Fibroblast of lung (primary cell): ENCODE measurements at places on chromosomes 2 and 18.

DNA sequence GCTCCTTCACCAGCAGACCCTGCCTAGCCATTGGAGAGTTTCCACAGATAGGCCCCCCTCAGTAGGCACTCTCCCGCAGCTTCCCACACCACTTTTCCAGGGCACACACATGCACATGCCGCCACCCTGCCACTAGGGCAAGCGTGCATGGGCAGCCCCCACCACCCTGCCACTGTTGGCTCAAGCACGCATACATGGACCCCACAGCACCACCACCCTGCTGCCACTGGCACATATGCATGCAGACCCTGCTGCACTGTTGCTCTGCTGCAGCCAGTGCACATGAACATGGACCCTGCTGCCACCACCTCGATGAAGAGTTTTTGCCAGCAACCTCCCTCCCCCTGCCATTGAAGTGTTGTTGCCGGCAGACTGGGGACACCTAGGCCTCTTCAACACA, 154.9 kb downstream of the FTCDNL1 start:
- DNase-seq: no peak
- no peak overlapping the region for H3K27ac ChIP-seq
- no peaks in the 10 kb centered on the region for H3K4me1 ChIP-seq
- H3K4me3 ChIP-seq: no peak overlapping the region
- H3K27me3 ChIP-seq: no peaks in the 10 kb centered on the region

GRCh38 chr2:140173790-140174189, 1393.6 kb upstream of the NXPH2 start:
- no peak for DNase-seq
- H3K27me3 ChIP-seq: no peaks in the 10 kb centered on the region
- H3K4me3 ChIP-seq: no peak overlapping the region
- no peak overlapping the region for H3K27ac ChIP-seq

DNA sequence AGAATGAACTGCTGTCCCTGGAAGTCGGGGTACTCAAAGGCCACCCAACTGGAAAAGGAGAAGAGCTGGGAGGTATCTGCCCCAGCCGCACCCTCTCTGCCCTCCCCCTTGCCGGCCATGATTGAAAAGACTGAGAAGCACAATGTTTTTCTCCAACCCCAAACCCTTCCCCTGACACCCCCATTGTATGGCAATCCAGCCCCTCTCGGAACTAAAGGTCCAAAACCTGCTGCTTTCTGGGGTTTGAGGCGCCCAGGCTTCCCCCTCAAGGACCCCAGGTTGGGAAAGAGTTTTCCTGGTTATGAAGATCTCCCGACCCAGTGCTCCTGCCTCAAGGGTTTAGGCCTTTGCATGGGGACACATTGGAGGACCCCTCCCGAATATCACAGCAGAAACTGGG, 1.0 kb downstream of the CRYBA2 start:
- H3K4me1 ChIP-seq: no peaks in the 10 kb centered on the region
- no peaks in the 10 kb centered on the region for H3K36me3 ChIP-seq
- H3K27me3 ChIP-seq: peaks cover 72% of the 10 kb centered on the region
- no peak for DNase-seq

GRCh38 chr2:166862468-166863132, 25.7 kb upstream of the XIRP2 start:
- no peaks in the 10 kb centered on the region for H3K4me1 ChIP-seq
- H3K27me3 ChIP-seq: no peaks in the 10 kb centered on the region
- H3K36me3 ChIP-seq: no peaks in the 10 kb centered on the region
- DNase-seq: no peak
- no peak overlapping the region for H3K27ac ChIP-seq
- no peak overlapping the region for H3K4me3 ChIP-seq

DNA sequence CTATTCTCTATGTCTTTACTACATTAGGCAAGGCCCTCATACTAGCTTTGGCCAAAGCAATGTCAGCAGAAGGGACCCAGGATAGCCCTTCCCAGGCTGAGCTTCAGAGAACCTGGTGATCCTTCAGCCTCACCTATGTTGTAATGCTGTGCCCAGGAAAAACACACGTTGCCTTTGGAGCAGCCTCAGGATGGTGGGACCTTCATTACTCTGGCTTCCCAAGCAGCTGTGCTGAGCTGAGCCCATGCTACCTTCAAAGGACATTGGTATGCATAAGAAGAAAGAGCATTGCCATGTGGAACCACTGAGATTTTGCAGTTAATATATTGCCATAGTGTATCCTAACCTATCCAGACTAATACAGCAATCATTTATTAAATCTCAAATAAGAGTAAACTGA, 756.4 kb upstream of the ID2 start:
- no peaks in the 10 kb centered on the region for H3K27me3 ChIP-seq
- H3K36me3 ChIP-seq: no peaks in the 10 kb centered on the region
- no peak overlapping the region for H3K27ac ChIP-seq
- H3K4me3 ChIP-seq: no peak overlapping the region
- H3K4me1 ChIP-seq: no peaks in the 10 kb centered on the region

GRCh38 chr18:2096551-2096950, 474.8 kb downstream of the METTL4 start:
- no peaks in the 10 kb centered on the region for H3K27me3 ChIP-seq
- H3K36me3 ChIP-seq: no peaks in the 10 kb centered on the region
- H3K4me3 ChIP-seq: no peak overlapping the region
- no peaks in the 10 kb centered on the region for H3K4me1 ChIP-seq

GRCh38 chr2:106113361-106113966, 80.6 kb downstream of the UXS1 start:
- no peaks in the 10 kb centered on the region for H3K36me3 ChIP-seq
- no peak for DNase-seq
- H3K4me1 ChIP-seq: peaks cover 4% of the 10 kb centered on the region
- H3K27me3 ChIP-seq: no peaks in the 10 kb centered on the region
- no peak overlapping the region for H3K4me3 ChIP-seq
- no peak overlapping the region for H3K27ac ChIP-seq

GRCh38 chr18:73136134-73136533, 268.3 kb upstream of the NETO1 start:
- no peak overlapping the region for H3K4me3 ChIP-seq
- no peak for DNase-seq
- no peaks in the 10 kb centered on the region for H3K4me1 ChIP-seq

DNA sequence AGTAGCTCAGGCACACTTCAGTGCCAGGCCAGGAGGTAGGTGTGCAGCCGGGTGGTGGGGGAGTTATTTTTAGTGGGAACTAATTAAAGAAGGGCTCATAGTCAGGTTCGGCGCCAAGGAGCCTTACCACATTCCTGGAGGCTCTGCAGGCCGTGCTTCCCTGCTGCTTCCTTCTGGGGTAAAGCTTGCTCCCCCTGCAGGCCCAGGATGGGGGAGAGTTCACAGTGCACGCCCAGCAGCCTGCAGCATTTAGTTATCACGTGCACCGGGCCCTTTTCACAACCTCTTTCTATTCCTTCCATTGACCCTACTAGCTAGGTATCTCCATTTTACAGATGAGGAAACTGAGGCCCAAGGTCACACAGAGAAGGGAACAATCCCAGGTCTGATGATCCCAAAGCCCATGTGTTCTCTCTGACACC, 2.5 kb downstream of the KCNF1 start:
- H3K4me3 ChIP-seq: no peak overlapping the region
- no peaks in the 10 kb centered on the region for H3K36me3 ChIP-seq
- H3K27ac ChIP-seq: no peak overlapping the region
- H3K4me1 ChIP-seq: peaks cover 5% of the 10 kb centered on the region
- DNase-seq: peak; percentile 23

DNA sequence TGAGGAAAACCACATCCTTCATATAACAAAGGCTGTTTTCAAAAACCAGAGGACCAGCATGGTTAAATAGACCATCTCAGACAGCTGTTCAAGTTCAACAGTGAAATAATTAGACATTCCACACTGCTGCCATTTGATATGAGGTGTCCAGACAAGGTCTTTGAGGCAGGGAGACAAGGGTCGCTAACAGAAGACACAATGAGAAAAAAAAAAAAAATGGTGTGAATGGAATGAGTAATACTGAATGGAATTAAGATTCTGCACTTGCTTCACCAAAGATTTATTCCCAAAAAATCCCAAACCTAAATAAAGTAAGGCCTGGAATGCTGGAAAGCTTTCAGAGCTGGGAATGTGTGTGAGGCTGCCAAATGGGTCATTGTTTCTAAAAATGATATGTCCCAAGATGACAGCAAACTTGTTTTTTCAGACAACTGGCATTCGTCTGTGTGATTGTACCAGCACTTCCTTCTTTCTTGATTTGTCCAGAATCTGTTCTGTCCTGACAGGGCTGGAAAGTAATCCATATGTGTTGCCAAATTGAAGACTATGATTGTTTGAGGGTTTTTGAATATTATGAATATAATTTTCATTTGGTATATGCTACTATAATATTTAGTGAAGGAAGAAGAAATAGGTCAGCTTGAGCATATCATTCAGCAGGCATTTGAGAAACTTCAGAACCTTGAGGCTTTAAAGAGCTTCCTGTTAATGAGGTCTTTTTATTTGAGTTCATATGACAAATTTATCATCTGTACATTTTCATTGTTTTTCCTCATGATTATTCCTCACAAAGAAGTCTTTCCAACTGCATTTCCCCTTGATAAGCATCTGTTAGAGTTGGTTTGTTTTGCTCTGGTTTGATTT, 85.2 kb upstream of the ITGA4 start:
- H3K27me3 ChIP-seq: no peaks in the 10 kb centered on the region
- H3K27ac ChIP-seq: no peak overlapping the region
- H3K4me1 ChIP-seq: no peaks in the 10 kb centered on the region
- DNase-seq: peak; percentile 28
- no peak overlapping the region for H3K4me3 ChIP-seq
